ENCODE measurements at places on chromosomes 7 and 10. TPM values are rescaled to one million over a fixed set of nuclear protein-coding genes. Genes with fewer than 3 reads are reported as not detected.
A peak's percentile ranks its signal among the peaks of the same experiment; 100 is the strongest.

- DNase-seq, result peak; percentile 30
Observed at GRCh38 chr7:141097430-141097829, 23.6 kb downstream of the TMEM178B start.

DNA sequence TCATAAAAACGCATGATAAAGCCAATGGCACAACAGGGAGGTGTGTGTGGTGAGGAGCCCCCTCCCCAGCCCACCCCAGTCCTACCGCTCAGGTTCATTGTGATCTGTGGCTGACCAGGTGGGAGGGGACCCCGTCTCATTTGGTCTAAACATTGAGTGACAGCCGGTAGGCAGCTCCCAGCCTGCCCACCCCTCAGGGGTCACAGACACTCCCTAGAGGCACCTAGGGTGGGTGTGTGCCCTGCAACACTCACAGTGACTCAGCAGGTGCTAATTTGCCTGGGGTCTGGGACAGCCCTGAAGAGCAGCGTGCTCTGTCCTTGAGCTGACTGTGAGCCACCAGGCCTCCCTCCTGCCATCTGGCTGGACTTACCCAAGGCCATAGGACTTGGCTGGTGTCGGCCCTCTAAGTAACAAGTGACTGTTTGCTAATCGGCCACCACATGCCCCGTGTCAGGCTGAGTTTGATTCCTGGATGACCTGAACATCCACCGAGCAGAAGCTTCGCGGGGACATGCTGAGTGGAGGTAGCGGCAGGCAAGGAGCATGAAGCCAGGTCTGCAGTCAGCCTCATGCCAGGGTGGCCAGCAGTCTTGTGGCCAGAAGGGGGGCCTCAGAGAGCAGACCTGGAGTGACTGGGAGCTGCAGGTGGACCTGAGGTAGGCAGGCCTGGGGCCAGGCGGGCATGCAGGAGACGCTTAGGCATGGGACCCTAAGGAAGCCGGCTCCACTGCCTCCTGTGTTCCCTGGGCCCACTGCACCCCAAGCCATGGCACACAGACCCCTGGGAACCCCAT, 282.3 kb upstream of the SHH start:
- DNase-seq, result no peak

DNA sequence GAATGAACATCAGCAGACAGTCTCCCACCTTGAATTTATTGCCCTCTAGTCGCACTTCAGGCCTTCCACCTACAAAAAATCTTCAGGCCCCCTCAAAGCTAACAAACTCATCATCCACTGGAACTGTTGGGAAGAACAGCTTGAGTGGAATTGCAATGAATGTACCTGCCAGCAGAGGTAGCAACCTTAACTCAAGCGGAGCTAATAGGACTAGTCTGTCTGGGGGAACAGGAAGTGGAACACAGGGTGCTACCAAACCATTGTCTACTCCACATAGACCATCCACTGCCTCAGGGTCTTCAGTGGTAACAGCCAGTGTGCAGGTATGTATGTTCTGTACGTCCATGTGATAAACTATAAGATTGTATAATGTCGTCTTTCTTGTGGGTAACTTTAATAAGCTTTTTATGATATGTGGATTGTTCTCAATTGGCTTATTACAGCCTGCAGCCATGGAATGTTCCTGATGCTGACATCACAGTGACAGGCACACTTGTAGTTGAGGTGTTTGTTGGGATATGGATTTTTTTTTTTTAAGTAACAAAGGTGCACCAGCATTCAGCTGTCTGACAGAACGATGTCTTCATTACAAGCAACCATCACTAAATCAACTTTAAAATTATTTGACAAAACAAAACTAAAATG, 53.3 kb downstream of the UBN2 start:
- no peak for DNase-seq

DNA sequence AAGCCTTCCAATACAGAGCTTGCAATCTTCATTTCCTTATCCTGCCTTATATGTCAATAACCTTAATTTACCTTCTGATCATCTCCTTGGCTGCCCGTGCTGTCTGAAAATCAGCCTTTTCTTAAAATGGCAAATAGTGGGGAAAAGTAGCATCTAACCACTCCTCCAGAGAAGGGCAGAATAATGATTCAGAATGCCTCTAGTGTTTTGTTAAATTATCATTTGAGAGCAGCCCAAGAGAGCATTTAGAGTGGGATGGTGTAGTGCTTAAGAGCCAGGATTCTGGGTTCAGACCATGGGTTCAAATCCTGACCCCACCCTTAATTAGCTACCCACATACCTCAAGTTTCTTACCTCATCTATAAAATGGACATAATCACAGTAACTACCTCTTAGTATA, 4.6 kb upstream of the TMEM139 start:
- peak; percentile 9 for DNase-seq

- DNase-seq, result no peak
Observed at GRCh38 chr10:119373294-119374102, 166.1 kb downstream of the GRK5 start.

DNA sequence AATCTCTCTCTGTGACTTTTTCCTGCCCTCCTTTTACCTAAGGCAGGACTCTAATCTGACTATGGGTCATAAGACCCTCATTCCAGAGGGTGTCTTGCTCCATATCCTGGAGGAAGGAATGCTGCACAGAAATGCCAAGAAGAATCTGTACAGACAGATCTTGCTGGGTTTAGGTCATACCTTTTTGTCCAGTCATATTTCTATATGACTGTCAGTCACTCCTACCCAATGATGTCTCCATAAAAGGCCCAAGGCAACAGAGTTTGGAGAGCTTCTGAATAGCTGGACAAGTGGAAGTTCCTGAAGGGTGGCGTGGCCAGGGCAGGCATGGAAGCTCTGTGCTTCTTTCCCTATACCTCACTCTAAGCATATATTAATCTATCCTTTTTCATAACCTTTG, 47.5 kb downstream of the FEZF1 start:
- no peak for DNase-seq

NPSR1 gene
- polyA plus RNA-seq, result not detected
